WERI-Rb-1 (cell line): ENCODE measurements at places on chromosomes 7 and 10.

- DNase-seq: no peak
Measured at GRCh38 chr10:26216585-26217395, at the start of gene GAD2. GAD2 (plus strand) TSS chr10:26216774; CDS start chr10:26216810, 36 bp downstream.

DNA sequence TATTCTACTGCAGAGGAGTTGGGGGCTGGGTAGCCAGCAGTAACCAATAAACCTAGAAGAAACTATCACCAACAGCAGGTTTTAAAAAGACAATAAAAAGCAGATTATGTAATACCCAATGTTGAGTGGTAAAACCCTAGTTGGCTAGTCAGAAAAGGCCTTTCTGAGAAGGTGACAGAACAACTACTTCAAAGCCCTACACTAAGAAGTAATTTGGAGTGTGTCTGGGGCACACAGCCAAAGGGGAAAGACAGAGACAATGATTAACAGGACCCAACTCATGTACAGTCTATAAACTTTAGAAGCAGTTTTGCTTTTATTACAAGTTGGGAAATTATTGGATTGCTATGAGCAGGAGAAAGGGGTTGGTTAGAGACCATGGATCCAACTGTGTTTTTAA, 77.2 kb upstream of the TMEM106B start:
- no peak for DNase-seq

DNA sequence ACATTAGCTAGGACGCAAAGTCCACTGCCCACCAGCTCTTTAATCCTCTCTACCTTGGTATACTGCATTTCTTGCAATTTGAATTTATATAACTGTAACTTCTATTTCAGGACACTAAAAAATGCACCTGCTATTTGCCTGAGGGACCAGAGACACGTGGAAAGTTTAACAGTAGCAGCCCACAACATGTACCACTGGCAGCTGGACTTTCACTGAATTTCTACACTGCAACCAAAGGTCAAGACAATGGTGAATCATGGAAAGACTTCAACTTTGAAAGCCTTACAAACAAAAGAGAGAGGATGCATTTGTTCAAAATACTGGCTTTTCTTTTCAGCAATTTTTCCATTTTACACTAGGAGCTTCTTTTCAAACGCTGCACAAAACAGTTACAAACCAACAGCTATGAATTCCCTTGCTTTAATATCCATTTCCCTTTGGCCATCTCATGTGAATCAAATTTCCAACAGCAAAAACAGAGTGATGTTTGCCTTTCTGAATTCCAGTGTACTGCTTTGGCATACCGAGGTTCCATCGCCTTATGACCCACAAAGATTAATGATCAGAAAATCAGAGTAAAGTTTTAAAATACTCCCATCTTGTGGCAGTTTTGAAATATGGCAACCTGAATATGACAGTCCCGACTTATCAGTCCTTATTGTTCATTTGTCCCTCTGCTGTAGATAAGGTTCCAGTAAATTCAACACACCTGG, 29.9 kb upstream of the HNRNPH3 start:
- no peak for DNase-seq

DNA sequence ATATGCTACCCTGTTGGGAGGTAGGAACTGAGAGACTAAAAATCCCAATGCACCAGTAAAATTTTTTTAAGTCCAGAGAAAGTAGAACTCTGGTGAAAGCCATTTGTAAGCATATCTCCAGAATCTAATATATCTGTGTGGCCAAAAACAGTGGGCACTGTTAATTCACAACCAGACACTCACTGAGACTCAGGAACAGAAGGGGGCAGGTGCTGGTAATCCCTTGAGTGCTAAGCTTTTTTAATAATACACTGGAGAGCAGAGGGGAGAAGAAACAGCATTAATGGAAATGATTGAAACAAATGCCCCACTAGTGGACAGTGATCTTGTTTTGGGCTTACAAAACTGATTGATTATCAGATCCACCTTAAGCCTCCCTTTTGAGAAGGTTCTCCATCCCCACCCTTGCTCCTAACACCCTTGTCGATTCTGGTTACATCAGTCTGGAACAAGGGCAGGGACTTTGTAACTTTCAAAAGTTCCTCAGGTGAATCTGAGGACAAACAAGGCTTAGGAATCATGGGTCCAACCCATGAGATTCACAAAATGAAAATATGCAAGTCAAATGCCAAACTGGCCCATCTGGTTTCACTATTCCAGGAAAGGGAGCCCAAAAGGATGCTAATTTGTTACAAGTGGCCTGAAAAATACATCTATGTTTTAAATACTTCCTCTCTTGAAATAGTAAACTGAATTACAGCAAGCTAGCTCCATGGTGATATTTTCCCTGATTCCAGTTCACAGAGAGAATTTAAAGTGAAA, 29.7 kb downstream of the PLXNA4 start:
- DNase-seq: peak; percentile 46

- no peak for DNase-seq
Measured at GRCh38 chr7:73520673-73521635, 1.1 kb downstream of the BAZ1B start.
